NCI-H1694 treated with DMSO at 0.1 percent for 48 hours (cell line): ENCODE measurements at places on chromosomes 2 and 18.

DNA sequence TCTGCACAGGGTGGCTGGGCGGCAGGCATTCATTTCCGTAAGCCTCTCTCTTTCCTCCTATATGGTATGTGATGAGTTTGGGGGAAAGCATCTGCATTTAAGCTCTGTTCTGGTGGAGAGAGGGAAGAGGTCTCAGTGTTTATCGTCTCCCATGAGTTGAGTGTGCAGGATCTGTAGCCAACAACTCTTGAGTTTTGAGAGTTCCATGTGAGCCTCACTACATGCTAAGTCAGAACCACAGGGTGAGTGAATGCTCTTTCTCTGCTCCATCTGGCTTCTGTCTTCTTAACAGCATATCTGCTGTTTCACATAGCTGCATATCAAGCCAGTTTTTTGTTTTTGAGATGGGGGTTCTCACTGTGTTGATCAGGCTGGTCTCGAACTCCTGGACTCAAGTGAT, 22.7 kb downstream of the RAB31 start:
- no peak for DNase-seq

GRCh38 chr2:171432969-171433762, 624 bp downstream of the METTL8 start:
- DNase-seq: peak; percentile 53

DNA sequence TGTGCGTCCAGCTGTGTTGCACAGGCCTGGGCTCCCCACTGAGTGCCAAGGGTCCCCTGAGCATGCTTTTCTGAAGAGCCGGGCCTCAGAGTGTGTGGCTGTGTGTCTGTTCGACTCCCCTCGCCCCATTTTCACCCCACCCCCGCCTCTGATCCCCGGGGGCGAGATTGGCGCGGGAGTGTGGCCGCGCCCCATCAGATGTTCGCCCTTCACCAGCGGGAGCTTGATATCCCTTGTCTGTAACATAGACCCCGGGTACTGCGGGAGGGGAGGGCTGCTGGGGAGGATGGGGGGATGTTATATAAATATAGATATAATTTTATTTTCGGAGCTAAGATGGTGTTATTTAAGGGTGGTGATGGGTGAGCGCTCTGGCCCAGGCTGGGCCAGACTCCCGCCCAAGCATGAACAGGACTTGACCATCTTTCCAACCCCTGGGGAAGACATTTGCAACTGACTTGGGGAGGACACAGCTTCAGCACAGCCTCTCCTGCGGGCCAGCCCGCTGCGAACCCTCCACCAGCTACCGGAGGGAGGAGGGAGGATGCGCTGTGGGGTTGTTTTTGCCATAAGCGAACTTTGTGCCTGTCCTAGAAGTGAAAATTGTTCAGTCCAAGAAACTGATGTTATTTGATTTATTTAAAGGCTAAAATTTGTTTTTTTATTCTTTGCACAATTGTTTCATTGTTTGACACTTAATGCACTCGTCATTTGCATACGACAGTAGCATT, 1.5 kb downstream of the RHOB start:
- DNase-seq: no peak

DNA sequence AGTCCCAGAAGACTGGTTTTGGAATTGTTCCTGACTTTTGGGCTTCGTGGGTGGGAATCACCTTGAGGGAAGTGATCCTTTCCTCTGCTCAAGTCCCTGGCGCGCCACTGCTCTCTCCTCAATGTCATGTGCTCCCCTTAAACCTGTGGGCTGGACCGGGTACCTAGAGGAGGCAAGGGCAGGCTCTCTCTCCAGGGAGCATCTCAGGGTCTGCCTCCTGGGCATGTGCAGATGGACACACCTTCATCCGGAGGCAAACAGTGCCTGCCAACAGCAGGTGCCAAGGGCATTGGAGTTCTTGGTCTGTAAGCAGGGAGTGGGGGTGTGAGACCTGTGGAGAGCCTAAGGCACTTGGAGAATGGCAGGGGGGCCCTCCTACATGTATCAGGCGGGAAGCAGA, 142.6 kb downstream of the INHBB start:
- DNase-seq: no peak

- DNase-seq: no peak
Measured at GRCh38 chr18:13565228-13565627, 161.1 kb downstream of the FAM210A start.

DNA sequence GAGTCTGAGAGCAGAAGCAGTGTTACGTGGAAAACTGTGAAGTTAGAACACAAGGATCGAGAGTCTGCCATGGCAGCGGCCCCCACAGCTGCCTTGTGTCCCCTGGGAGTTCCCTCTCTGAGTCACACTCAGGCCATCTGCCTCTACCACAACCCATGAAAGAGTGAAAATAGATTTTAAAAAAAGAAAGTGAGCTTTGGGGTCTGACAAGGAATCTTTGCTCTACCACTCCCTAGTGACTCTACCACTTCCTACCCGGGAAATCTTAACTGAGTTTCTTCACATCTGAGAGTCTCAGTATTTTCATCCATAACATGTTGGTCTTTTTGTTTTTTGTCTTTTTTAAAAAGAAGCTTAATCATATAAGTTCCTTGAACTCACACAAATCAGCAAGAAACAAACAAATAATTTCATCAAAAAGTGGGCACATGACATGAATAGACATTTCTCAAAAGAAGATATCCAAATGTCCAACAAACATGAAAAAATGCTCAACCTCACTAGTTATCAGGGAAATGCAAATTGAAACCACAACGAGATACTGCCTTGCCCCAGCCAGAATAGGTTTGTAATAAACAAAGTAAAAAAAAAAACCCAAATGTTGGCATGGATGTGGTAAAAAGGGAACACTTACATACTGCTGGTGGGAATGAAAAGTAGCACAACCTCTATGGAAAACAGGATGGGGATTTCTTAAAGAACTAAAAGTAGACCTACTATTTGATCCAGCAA, 2.4 kb upstream of the MSGN1 start:
- DNase-seq: peak; percentile 99

DNA sequence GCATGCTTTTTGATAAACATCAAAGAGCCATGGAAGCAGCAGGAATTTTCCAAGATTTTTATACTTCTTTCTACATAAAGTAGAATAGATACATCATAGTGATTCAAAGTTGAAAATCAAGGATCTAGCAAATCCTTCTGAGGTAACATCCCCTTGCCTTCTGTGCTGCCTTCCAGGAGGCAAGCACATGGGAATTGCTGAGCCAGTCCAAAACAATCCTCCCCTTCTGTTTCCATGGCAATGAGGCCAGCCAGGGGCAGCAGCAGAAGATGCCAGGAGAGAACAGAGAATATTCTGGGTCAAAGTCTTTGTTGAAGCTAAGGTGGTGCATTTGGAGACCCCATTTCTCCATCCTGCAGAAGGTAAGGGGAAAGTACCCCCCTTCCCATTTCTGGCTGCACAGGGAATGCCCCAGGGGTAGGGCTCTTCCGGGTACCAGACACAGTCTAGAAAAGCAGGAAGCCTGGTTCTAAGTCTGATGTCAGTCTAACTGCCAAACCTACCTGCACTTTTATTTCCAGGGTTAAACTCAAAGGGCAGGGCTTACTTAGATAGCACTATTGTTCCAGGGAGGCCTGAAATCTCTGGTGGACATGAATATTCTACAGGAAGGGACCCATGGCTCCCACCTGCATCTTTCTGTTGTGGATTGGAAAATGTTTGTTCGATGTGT, 22.1 kb downstream of the CENPA start:
- DNase-seq: peak; percentile 24

GRCh38 chr2:229009816-229010215, 261.3 kb downstream of the PID1 start:
- no peak for DNase-seq

GRCh38 chr2:157830696-157831570, 45.2 kb downstream of the ACVR1 start:
- no peak for DNase-seq

DNA sequence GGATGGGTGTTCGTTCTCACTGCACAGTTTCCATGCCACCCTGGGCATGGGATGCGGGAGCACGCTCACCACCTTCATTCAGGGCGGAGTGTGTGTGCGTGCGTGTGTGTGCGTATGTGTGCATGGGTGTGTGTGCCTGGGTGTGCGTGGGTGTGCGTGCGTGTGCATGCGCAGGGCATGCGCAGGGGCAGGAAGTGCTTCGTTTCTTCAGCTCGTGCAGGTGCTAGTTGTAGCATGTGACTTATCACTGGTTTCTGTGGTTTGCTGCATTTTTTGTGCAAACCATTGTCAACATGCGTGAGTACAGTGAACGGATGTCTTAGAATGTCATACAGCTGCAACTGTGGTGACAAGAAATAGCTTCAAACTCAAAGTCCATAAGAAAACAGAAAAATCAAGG, 179.5 kb downstream of the PTGR3 start:
- no peak for DNase-seq

DNA sequence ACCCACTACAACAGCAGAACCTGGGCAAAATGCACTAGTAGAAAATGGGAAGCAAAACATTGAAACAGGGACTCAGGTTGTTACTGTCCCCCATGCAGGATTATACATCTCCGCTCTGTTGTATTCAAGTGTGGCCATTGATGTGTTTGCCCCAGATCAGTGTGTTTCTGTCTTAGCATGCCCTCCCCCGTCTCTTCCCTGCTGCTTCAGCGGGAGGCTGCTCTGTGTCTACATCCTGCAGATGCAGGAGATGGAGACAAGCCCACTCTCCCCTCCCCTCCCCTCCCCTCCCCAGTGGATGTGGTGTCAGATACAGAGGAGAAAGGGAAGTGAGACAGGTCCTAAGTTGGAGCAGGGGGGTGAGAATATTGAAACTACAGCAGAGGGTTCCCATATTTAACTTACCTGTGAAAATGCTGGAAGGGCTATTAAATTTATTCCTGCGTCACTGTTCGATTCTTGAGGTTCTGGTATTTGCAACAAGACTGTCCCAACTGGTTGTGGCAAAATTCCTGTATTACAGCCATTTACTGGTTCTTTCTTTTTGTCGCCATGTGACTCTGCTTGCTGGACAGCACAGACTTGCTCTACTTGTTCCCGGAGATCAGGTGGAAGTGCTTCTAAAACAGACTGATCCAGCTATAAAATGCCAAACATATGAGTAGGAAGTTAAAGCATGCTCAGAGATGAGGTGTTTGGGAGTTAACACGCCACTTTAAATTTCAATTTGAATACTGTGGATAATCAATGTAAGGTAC, 67.0 kb downstream of the EIF5B start:
- no peak for DNase-seq

- no peak for DNase-seq
Measured at GRCh38 chr2:211994806-211995205, 543.8 kb downstream of the ERBB4 start.

GRCh38 chr18:78913395-78913794, 66.2 kb upstream of the SALL3 start:
- DNase-seq: no peak

GRCh38 chr2:14756122-14756541, 123.6 kb downstream of the LRATD1 start:
- DNase-seq: no peak
